ENCODE measurements at places on chromosomes 1 and 21.

DNA sequence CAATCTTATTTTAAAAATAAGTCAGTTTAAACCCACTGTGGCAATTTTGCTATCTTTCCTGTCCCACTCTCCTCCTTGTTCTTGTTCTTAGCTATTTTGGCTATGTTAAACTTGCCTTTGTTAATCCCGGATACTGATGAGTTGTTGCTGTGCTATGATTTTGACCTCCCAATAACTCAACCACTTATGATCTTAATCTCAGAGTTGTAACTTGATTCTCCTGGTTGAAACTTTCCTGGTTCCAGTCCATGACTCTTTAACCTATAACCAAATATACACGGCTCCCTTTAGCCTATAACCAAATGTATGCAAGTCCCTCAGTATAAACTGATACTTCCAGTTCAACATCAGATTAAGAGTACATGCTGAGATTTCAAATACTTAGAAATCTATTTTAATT is 15.6 kb upstream of the ACADM start:
- no peak for DNase-seq

- DNase-seq: no peak
Measured at GRCh38 chr1:206503591-206504362, 3.6 kb upstream of the RASSF5 start.

DNA sequence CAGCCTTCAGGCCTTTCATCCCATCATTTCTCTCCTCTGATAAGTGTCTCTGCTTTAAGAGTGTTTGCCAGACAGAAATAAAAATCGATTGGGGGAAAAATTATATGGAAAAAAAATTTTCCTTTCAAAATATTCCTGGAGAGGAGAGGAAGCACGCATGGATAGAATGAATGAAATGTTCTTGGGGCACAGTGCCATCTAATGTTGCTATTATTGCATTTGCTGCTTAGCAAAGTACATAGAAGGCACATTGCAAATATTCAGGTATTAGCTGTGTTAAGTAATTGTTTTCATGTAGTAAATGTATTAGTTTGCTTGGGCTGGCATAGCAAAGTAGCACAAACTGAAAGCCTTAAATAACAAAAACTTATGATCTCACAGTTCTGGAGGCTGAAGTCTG is 18.1 kb downstream of the B3GALT5 start:
- DNase-seq: no peak

GRCh38 chr1:175737451-175737850 is 5.9 kb downstream of the TNR start:
- DNase-seq: no peak

GRCh38 chr1:69671363-69672010 is 103.8 kb downstream of the LRRC7 start:
- no peak for DNase-seq

DNA sequence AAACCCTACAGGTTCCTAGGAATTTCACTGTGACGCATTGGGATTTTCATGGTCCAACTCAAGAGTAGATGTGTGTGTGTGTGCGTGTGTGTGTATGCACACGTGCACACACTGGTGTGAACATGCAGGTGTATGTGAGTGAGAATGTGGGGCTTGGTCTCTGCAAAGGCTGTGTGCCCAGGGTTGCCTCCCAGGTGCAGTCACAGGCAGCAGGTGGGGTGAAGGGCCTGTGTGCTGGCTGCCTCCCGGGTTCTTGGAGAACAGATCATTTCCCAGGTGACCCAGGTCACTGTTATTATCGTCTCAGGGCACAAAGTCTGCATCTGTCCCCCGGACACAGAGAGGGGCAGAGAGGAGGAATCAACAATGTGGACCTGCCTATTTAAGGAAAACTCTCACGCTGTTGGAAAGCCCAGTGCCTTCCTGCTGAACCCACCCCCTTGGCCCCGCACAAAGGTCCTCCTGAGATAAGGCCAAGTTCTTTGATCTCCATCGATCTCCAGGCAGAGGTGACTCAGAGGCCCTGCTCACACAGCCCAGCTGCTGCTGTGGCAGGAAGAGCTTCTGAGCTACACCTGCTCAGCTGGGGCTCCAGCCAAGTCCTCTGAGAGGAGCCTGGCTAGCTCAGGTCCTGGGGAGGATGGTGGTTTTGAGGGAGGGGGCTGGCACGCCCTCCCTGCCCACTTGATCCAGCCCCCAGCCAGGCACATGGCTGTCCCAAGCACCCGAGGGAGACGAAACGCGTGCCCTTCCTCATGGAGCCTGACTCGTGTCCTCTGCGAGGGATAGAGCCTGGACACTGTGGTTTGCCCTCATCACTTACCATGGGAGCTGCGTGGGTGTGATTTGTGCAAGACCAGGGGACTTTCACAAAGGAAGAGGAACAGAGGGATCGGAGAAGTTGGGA is 134.0 kb upstream of the ARHGEF16 start:
- DNase-seq: no peak
